ENCODE measurements at places on chromosomes 7 and 10. TPM values are rescaled to one million over a fixed set of nuclear protein-coding genes. Genes with fewer than 3 reads are reported as not detected.

ATP6V0A4 gene
- total RNA-seq: not detected

GIMAP7 gene
- not detected for total RNA-seq

HMX2 gene
- total RNA-seq: 2.4 TPM

OR2A5 gene
- total RNA-seq: not detected

TCAF2 gene
- total RNA-seq: 0.27 TPM

DNA sequence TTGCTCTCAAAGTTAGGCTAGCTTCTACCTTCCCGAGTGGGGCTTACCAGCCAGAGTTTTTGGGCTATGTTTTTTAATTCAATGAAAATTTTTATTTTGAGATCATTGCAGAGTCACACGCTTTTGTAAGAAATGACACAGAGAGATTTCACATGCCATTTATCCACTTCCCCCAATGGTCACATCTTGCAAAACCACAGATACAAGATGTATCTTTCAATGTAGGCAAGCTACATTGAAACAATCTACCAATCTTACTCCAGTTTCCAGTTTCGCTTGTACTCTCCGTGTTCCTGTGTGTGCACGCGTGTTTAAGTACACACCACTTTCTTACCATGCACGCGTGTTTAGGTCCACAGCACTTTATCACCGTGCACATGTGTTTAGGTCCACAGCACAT is 89.4 kb upstream of the LEP start:
- DNase-seq: no peak

DNA sequence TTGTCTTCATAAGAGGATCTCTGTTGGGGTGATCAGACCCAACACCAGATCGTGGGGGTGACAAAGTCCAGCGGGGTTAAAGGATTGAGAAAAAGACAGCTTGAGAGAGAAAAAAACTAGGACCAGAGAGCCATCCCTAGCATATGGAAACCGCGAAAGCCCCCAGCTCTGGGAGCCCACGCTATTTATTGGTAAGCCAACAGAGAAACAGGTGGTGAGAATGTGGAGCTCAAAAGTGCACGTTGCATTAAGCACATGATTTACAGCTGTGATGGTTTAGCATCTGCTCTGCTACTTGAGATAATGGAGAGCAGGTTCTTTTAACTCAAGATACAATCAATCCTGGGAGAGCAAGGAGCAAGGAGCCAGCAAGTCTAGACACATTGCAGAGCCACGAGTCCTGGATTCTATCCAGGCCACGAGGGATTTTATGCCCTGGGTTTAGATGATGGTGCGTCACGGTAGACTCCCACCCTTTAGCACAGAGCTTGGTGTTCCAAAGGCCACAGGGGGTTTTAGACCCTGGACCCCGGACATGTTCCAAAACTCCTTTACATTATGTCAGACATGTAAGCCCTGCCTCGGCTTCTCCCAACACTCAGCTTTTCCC is 755.2 kb upstream of the SORCS1 start:
- no peak for DNase-seq

DNA sequence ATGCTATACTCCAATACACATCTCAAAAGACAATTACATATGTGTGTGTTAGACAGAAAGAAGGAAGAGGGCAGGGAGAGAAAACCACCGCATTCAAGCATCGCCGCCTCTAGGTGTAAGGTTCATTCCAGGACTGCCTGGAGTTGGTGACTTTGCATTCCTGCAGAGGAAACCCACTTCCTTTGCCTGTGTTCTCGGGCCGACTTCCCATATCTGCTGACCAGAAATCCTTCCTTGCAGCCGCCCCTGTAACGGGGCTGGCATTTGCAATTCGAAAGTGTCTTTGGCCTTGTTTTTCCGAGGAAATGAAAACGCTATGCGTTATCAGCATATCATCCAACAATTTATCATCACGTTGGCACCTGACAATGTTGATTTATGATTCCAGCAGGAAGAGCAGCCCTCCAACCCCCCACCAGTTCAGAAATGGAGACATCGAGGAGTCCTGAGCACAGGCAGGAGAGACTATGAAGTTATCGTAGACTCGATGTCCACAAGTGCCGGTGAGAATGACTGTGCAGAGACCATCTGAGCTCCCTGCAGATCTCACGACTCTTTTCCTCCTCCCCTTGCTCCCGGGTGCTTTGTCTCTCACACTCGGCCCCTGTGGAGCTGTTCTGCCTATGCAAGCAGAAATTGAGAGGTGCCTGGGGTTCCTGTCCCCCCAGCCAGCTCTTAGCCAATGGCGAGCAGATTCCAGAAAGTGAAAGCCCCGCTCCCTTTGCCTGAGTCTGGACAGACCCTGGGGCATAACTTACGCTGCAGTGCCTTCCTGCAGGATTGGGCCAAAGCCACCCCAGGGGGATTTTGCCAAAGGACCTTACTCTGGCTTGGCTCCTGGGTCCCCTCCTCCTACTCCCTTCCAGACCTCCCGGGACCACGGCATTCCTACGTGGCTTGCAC is 68.9 kb upstream of the FOXK1 start:
- DNase-seq: no peak

DNA sequence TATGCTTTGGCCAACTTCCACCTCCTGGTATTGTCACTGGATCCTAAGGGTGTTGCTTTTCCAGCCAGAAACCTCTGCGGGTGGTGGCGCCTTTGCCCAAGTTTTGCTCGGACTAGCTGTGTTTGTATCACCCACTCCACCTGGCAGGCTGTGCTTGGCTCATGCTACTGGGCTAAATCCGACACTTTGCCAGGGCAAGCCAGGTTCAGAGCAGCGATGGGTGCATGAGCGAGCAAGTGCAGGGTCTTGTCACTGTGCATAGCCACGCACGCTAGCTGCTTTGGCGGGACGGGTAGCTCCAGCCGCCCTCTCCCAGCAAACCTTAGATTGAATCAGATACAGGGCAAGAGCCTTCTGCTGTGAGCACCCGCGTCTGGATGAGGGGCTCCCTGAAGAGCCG is 737.5 kb downstream of the PCDH15 start:
- no peak for DNase-seq

DNA sequence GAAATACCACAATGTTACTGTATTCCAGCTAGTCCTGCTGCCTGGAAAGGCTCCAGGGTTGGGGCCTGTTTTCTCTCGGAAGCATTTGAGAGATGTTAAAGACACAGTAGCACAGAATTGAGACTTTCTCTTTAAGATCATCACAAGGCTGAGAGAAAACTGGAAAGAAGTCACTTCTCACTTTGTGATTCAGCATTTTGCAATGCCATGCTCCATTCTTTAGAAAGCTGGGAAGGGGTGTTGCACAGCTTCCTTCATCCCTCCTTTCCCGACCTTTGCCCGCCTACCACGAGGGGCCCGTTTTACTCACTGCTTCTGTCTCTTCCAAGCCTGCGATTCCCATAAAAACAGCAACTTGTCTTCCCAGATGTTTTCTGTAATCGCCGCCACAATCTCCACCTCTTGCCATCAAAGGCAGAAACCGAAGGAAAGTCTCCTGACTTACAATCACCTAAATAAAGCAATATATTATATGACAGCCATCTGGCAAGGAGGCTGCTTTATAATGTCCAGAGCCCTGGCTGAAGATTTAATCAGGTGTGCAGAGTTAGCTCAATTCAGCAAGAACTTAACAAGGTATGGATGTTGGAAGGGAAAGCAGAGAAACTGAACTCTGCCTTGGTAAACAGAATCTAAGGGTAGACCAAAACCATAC is 18.9 kb downstream of the NOD1 start:
- DNase-seq: no peak

GRCh38 chr10:43843321-43844101 is 194.8 kb upstream of the ZNF32 start:
- DNase-seq: no peak

GRCh38 chr7:111098011-111098925 is 7.3 kb downstream of the LRRN3 start:
- no peak for DNase-seq

- DNase-seq: no peak
These were observed 45.9 kb upstream of the TNRC18 start for GRCh38 chr7:5469375-5470166.

DNA sequence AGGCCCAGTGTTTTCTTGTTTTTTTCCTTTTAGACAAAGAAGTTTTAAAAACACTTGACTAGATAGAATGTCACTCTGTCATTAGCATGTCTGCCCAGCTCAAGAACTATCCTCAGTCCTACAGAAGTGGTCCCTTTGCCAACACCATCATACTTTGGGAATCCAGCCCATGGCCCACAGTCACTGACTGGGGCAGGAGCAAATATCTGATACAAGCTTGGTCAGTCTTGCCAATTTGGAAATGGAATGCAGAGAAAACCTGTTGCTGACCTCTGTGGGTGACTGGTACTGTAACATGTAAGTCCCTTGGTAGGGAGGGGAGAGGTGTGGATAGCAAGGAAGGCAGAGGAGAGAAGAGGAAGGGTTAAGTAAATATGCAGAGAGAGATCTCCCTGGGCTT is 47.8 kb downstream of the IPMK start:
- DNase-seq: no peak

GRCh38 chr7:3294432-3295100 is 6.5 kb upstream of the SDK1 start:
- no peak for DNase-seq

DNA sequence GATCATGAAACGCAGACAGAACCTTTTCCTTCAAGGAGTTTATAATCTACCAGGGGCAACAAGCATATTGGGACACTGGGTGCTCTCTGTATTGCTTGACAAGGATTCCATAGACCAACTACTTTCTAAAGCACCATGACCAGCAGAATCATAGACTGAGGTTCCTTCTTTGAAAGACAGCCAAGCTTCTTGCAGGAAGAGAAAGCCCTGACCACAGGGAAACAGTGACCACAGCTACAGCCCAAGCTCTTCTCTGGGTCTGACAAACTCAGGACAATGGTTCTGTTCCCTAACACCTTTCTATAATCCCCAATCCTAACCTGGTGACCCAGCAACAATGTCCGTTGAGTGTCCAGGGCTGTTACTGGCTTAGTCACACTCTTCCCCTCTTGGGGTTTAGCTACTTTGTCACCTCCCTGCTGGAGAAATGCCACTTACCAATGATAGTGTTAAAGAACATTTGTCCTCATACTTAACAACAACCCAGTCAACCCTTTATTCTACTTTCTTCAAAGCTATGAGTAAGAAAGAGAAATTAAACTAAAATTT is 155.7 kb downstream of the JAZF1 start:
- no peak for DNase-seq

Measured in OCI-LY7 (cell line).